Stimulated activated CD8-positive, alpha-beta memory T cell treated with anti-CD3 and anti-CD28 coated beads, Interleukin-2, amount 100 ng/mL, for 1 hour (primary cell): ENCODE measurements at places on chromosomes 4 and X.

DNA sequence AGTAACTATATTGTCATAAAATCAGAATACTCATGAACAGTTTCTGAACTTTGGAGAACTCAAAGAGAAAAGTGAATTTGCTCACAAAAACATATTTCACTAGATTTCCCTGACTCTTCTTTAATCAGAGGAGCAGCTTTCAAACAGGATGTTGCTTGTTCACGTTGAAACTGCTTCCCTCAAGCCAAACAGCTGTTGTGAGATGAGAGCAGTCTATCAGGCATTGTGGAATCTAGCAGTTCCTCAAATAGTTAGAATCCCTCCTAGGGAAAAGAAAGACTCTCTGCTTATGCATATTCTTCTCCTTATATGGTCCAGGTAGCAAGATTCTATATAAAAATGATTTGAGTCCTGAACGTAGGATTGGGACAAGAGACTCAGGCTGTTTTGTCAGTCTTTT lies 1012.1 kb downstream of the FAM133A start:
- DNase-seq: no peak

DNA sequence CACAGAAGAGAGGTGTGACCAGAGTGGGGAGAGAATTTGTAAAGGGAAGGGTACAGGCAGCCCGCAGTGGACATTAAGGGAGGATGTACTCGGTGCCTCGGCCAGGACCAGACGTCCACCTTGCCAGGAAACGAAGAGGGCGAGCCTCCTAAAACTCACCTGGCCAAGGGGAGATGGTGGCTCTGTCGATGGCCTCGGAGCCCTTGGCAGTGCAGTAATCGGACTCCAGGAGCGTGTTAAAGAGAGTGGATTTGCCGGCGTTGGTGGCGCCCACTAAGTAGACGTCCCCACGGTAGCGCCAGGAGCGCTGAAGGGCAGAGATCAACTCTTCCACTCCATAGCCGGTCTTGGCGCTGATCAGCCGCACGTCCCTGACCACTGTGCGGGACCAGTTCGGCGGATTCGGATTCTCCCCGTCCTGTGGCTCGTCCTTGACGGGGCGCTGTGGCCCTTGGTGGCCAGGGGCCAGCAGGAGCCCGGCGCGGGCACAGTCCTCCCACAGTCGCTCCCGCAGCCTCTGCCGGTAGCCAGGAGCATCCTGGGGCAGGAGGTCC lies 1.0 kb downstream of the NOA1 start:
- no peak for DNase-seq

DNA sequence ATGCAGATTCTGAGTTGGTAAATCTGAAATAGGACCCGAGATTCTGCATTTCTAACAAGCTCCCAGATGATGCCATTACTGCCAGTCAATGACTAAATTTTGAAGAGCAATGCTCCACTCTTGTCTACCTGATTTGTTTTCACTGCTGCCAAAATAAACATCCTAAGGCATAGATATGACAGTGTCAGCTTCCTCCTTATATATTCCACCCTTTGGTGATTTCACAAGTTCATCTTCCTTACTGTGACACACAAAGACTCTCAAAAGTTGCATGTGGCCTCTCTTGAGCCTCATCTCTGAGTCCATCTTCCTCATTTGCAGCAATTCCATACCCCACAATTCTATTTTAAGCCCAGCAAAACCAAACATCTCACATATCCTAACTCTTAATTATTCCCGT lies 110.9 kb downstream of the FBXW7 start:
- no peak for DNase-seq

GRCh38 chrX:48683411-48683982 lies at the start of gene WAS:
WAS (plus strand) TSS chrX:48683799; CDS start chrX:48683854, 55 bp downstream.
- no peak for DNase-seq

GRCh38 chr4:26241179-26241578 lies 79.6 kb upstream of the RBPJ start:
- no peak for DNase-seq

DNA sequence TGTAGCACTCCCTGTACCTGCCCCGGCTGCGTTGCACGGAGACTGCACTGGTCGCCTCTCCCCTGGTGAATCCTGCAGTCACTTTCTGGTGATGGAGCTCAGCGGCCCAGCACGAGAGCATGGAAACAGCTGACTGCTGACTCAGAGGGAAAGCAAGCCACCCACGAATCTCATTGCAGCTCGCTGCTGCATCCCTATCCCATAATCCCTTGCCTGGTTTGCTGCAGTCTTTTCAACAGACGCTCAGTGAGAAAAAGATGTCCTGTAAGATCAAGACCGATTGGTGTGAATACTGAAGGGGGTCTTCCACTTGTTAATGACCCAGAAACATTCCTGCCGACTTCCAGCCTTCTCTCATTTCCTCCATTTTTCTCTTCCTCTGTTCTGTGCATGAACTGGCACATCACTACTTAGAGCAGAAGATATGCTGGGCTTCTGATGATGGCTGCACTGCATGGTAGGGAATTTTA lies 52.9 kb downstream of the TRIM2 start:
- DNase-seq: no peak

DNA sequence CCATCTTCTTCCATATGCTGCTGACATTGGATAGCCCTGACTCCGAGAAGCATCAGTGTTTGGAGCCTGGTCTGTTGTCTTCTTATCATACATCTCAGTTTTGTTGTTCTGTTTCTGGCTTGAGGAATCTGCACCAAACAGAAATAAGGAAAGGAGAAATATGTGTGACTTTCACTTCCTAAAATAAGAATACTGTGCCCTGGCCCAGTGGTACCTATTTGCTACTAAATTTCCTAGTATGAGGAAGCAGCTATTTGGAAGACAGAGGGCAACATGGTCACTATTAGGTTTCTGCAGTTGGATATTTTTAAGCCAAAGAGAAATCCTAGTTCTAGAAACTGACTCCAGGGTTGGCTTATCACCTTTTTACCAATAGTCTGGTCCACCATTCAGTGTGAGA lies 16.8 kb downstream of the CT47C1 start:
- no peak for DNase-seq

DNA sequence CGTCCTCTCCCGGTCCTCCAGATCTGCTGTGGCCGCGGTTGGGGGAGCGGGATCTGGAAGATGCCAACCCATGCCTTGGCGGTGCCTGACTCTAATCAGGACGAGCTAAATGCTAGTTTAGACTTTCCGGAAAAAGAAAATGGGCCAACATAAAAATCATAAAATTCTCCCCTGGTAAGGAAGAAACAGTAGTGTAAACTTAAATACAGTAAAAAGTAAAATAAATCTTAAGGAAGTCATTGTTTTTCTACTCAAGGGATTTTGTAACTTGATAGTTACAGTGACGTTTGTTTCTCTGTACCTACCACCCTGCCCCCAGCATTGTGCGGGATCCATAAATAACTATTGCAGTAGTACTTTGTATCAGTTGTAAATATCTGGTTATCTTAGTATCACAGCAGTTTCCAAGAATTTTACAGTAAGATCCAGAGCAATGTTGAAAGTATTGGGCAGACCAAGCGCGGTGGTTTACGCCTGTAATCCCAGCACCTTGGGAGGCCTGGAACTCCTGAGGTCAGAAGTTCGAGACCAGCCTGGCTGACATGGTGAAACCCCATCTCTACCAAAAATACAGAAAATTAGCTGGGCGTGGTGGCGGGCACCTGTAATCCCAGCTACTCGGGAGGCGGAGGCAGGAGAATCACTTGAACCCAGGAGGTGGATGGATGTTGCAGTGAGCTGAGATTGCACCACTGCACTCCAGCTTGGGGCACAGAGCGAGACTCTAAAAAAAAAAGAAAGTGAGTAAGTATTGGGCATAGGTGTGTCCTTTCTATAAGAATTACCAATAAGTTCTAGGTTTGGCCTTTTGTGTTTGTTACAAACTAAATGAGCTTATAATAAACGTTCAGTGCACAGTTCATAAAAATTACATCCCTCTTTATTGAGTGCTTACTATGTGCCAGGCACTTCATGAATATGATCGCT lies 1.0 kb upstream of the PLA2G12A start:
- no peak for DNase-seq

- DNase-seq: no peak
These were observed 53.1 kb downstream of the IGSF1 start for GRCh38 chrX:131235768-131236545.

- no peak for DNase-seq
These were observed 117.4 kb downstream of the MID1 start for GRCh38 chrX:10502961-10503360.

DNA sequence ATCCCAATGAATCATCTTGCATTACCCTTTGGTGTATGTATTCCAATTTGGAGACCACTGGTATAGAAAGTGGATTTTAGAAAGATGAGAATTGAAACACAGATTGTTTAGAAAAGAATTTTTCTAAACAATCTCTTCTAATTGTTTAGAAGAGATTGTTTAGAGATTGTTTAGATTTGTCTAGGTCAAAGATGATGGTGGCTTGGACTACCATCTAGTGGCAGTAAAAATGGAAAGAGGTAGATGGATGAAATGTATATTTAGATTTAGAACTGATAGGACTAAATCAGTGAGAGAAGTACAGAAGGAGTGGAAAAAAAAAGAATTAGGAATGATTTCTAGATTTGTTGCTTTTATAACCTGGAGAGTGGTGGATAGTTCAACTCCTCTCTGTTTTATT lies 70.6 kb downstream of the ARSJ start:
- no peak for DNase-seq

DNA sequence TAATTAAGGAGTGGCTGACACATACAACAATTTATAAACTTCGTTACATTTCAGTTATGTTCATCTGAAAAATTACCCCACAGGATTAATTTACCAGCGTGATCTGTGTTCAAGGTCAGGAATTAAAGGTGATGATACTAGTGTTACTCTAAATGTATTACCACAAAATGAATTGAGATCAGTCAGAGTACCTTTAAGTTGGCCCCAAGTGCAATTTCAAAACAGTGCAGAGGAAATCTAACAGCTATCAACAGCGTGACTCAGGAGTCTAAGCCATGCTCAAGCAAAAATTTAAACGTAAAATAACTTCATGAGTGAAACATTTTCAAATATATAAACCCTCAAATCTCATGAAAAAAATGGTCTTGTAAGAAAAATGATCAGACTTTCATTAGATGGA lies 18.7 kb downstream of the ANTXR2 start:
- no peak for DNase-seq

DNA sequence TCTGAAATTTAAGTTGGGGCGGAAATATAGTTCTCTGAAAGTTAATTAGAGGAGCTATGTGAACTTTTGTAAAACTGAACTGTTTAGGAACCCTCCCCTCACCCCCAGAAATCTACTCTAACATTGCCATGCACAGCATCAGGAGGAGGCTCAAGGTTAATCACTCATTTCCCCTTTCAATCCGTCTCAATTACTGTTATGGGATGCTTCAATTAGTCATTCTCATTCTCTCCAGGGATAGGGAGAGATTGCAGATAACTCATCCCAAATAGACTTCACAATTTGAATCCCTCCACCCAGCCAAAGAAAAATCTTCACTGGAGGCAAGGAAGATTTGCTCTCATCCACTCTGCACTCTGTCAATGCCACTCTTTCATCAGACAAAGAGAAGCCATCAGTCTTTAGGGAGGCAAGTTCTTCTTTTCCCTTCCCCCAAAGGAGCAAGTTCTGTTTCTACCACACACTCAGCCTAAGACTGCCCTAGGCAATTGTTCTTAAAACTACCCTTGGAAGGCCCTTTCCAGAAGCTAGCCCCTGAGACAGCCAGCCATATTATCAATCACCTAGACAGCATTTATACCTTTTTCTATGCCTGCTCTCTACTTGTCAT lies 140.4 kb downstream of the SLC10A7 start:
- no peak for DNase-seq
